ENCODE measurements at places on chromosomes 1 and 21.
A peak's percentile ranks its signal among the peaks of the same experiment; 100 is the strongest.

DNA sequence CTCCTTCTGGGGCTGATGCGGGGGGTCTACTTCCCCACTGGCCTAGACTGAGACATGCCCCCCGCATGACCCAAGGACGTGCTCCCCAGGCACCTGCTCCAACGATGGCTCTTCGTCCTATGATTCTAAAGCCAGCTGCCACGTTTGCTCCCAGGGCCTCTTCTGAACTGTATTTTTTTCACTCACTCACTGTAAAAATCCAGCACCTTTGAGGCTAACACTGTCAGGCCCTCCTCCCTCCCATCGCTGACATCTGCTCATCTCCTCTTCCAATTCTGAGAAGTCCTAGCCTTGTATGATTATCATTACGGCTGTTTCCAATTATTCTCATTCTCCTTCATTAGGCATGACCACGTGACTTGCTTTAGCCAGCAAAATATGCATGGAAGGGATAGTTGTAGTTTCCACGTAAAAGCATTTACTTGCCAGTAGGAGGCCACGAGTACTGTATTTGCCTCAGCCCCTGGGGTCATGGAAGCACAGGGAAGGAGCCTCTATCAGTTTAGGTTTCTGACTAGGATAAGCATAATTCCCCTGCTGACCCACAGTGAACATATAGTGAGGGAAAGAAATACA lies 19.1 kb upstream of the EDN2 start:
- no peak for DNase-seq

- DNase-seq: peak; percentile 64
Observed at GRCh38 chr1:50976111-50976889, 6.3 kb downstream of the CDKN2C start.

GRCh38 chr1:228838717-228839500 lies 103.6 kb downstream of the RHOU start:
- DNase-seq: no peak

GRCh38 chr1:240280560-240281322 lies 189.1 kb downstream of the FMN2 start:
- no peak for DNase-seq

DNA sequence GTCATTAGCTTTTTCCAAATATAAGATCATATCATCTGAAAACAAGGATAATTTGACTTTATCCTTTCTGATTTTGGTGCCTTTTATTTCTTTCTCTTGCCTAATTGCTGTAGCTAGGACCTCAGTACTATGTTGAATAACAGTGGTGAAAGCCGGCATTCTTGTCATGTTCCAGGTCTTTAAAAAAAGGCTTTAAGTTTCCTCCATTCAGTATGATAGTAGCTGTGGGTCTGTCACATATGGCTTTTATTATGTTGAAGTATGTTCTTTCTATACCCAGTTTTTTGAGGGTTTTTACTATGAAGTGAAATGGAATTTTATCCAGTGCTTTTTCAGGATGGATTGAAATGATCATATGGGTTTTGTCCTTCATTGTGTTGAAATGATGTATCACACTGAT lies 115.8 kb downstream of the DUSP10 start:
- DNase-seq: no peak

Measured in pons (tissue), 1 donor.